SK-N-SH treated with all-trans-retinoic acid at 6 μM for 48 hours (cell line): ENCODE measurements at places on chromosomes 3 and 15.

DNA sequence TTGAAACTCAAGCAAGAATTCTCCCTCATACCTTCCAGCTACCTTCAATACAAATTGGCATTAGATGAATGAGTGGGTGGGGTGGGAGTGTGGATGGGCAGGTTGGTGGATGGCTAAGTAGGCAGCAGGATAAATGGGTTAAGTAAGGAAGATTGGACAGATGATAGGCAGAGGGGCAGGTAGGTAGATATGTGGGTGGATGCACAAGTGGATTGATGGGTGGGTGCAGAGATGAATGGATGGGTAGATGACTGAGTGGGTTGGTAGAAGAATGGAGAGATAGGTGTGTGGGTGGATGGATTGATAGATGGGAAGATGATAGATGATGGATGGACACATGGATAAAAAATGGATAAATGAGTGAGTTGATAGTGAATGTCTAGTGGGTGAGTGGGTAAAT lies 27.6 kb downstream of the VIPR1 start:
- ATAC-seq: no peak

DNA sequence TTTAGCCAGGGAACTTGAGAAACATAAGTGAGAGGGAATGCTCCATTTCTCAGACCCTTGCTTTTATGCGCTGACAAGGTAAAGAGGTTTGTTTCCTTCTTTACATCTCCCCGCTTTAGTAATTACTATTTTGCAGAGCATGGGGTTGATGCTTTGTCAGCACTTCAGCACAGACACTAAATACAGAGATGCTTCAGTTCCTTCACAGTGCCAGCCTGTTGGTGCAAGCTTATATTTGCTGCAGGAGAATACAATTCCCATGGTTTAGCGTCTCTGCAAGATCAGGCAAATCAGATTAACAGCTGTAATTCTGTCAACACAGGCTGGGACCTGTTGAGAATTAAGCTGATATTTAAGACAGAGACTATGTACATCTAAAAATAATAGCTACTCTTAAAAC lies 2.9 kb downstream of the FMN1 start:
- ATAC-seq: no peak

DNA sequence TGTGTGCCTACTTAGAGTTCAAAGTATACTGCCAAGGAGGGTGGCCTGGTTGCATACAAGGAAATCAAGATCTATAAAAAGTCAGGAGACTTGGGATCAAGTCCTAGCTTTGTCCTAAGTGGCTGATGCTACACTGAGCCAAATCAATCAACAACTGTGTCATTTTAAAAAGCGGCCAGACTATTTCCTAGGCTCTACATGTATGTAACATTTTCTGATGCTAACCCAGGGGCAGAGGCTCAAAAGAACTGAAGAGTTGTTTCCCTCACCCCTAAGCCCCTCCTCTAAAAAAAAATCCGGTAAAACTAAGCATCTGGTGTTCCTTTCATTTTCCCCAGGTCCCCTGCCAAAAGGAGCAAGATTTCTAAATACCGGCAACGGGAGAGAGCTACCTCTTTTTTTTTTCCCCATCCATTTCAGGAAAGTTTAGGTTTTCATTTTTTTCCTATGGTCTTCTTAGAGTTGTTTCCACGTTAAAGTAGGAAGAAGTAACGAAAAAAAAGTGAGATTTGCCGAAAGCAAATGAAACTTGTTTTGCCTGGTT lies 18.8 kb upstream of the CHD2 start:
- no peak for ATAC-seq

- ATAC-seq: peak; percentile 40; the same call in 1 of the 3 replicates
Measured at GRCh38 chr3:149990423-149990948, 19.8 kb upstream of the PFN2 start.

- no peak for ATAC-seq
Measured at GRCh38 chr3:115943579-115943978, 320.3 kb downstream of the GAP43 start.

DNA sequence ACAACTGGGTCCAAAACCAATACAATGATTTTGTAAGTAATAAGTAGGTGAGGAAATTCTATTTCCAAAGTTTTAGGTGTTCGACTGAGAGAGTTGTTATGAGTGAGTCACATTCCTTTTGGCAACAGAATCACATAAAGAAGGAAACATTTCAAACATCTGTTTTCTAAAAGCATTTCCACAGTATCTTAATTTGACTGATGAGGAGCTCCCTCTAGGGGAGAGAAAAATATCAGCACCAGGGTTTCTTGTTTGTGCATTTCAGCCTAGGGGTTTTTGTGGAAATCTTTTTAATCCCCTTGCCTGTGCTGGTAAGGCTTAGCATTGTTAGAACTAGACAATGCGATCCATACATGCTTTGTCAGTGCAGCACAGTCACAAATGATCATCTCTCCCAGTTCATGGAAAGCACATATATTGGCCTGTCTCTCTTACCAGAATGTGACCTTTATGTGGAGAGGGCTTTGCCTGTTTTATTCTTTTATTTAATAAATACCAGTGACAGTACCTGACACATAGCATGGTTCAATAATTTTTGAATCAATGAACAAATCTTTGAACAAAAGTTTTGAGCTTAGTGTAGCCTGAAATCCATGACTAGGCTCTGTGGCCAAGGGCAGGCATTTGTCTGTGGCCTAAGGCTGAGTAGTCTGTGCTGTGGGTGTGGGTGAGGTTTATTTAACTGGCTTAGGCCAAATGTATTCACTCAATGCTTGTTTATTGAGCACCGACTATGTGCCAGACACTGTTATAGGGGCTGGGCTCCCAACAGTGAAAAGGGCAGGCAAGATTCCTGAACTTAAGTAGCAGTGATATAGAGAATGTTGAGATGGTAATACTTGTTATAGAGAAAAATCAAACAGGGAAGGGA lies 21.1 kb upstream of the IQCF6 start:
- ATAC-seq: peak; percentile 85

GRCh38 chr15:48955967-48956366 lies 7.8 kb downstream of the SHC4 start:
- ATAC-seq: no peak

GRCh38 chr3:17050071-17050470 lies 165.3 kb downstream of the PLCL2 start:
- ATAC-seq: no peak

- no peak for ATAC-seq
Measured at GRCh38 chr3:119809249-119810017, 27.5 kb downstream of the NR1I2 start.

GRCh38 chr3:101453961-101454360 lies 59.1 kb downstream of the SENP7 start:
- no peak for ATAC-seq

DNA sequence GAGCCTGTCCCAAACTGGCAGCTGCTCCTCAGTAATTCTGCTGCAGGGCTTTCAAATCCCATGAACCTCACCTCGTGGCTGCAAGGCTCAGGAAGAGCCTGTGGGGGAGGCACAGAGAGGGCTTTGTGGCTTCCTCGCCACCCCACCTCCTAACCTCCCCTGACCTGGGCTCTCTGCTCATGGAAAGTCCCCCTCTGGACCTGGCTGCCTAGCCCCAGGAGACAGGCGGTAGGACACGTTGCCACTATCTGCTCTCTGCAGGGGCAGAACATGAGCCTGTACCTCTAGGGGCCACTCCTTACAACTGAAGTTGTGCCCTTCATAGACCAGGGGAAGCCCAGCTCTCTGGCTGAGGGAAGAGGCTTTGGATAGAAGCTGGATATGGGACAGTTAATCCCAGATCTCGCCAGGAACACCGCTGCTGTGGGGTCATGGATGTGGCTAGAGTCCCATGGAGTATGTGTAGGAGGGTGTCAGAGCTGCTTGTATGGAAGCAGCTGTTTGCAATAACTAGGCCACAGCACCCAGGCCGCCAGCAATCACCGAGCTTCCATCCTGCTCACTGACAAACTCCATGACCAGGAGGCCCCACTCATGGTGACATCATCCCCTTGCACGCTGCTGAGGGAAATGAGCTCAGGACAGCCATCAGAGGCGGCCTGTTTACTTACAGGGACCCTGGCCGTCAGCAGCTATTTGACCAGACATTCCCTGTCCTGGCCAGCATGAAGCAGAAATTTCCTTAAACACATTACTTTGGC lies 34.0 kb upstream of the CILP start:
- ATAC-seq: no peak; the same call in 2 of the 3 replicates

DNA sequence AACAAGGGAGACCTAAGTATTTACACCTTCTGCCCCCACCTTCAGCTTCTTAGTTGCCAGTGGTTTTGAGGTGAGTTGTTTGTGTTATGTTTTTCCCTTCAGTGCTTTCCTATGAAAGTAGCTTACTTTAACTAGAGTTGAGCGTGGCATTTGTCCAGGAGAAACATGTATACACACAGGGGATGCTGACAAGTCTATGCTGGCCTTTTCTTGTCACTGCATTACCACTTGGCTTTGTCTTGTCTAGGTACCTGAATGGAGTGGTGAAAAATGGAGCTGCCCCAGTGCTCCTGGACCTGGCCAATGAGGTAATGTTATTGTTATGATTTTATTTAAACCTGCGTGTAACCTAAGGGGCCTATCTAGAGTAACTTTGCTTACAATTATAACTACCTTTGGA lies 74.4 kb downstream of the CDIN1 start:
- ATAC-seq: no peak

DNA sequence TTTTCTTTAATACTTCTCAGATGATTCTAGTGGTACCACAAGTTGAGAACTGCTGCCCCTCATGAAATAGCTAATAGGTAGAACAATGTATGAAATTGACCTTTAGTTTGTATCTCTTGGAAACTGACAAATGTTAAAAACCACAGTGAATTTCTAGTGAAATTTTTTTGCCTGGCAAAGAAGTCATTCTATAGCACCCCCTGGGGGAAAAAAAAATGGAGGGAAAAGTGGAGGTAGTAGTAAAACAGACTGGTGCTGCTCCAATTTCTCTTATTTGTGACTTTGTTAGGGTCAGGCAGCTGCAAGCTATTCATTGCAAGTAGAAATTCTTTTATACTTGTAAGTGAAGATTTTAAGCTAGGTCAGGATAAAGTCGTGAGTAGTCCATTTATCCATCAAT lies 605.0 kb downstream of the NLGN1 start:
- no peak; the same call in 2 of the 3 replicates for ATAC-seq

- no peak for ATAC-seq
Measured at GRCh38 chr15:90181776-90182175, 19.4 kb upstream of the SEMA4B start.

DNA sequence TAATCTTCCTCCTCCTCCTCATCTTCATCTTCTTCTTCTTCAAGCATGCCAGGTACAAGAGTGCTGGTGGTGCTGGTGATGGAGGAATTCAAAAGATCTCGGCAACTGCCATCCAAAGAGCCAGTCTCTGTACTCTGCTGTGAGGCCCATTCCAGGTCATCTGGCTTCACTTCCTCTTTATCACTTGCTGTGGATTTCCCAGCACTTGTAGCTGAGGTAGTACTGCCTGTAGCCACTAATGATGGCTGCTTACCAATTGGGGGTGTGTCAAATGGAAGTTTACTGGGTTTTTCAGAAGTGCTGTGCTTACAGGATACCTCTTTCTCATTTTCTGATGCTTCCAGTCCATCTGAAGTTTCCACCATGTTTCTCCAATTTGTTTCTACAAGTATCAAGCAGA lies 28.8 kb upstream of the SHC4 start:
- no peak for ATAC-seq

DNA sequence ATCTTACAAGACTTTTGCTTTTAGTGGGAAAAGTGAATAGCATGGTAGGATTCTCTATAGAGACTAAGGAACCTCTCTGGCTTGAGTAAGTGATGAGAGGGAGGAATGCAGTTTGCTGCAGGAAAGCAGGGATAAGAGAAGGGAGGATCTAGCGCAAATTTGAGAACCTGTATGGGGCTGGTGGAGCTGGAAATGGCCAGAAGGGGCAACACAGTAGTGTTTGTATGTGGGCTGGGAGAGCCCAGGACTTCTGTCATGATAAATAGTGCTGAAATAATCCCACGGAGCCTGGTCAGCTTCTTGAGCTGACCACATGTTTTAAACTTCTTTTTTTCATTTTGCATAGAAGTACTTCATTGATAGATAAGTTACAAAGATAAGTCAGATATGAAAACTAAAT lies 11.2 kb upstream of the SHC4 start:
- peak; percentile 56 for ATAC-seq

DNA sequence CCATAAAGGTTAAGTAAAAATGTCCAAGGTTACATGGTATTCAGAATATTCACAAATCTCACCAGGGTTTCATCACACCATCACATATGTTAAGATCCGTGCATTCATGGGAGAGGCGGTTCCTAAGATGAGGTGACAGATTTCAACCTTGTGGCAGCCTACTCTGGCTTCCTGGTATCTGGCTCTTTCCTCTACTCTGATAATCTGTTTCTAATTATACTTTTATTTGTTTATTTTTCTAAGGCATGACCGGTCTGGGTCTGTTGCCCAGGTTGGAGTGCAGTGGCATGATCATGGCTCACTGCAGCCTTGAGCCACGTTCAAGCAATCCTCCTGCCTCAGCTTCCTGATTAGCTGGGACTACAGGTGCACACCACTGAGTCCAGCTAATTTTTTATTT lies 34.4 kb downstream of the RAF1 start:
- peak; percentile 86 for ATAC-seq

GRCh38 chr3:28907616-28908015 lies 373.3 kb upstream of the RBMS3 start:
- ATAC-seq: no peak

GRCh38 chr3:127707851-127708411 lies 35.2 kb downstream of the ABTB1 start:
- no peak for ATAC-seq

DNA sequence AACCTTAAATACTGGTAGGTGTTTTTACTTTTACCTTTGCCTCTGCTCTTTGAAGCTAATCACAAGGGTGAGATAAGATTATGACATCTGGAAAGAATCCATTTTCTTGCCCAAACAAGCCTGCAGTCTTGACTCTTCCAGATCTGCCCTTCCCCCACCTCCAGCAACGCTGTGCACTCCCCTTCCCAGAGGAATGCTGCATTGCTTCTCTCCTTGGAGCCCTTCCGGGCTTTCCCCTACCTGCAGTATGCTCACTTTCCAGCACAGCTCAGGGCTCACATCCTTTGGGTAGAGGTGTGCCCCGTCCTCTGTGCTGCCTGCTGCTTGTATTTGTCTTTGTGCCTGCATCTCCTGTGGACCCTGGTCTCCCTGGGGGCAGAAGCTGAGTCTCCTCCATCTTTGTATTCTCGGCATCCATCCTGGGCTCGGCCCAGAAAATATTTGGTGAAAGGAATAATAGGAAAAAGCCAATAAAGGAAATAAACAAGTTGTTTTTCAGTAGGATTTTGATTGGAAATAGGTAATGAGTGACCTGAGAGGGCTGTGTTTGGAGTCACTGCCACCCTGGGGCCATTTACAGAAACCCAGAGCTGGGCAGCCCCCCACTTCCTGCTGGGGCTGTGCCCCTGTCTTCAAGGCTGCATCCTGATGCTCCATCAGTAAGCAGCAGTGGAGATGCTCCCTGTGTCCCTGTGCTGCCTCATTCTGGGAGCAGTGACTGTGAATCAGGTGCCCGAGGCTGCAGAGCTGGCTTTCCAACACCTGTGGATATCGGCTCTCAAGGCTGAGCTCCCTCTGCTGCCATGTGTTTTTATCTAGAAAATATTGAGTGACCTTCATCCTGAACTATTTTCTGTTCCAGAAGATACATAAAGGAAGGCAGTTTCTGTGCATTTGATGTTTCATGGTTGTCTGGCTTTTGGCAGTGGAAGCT lies 117.5 kb downstream of the EEFSEC start:
- no peak for ATAC-seq
